ENCODE measurements at places on chromosomes 1 and 21. TPM values are rescaled to one million over a fixed set of nuclear protein-coding genes. Genes with fewer than 3 reads are reported as not detected.

Gene MFAP2
- total RNA-seq, result 20.5 TPM

Gene CELA3B
- not detected for total RNA-seq

Gene DSCAM
- not detected for total RNA-seq

Gene PRELP
- not detected for total RNA-seq

Gene SLC30A10
- 0.65 TPM for total RNA-seq

Gene AIRE
- total RNA-seq, result not detected

Gene ZNF648
- not detected for total RNA-seq

Measured in Caco-2 (cell line).